Pons (tissue), 1 donor: ENCODE measurements at places on chromosomes 11 and 22.

GRCh38 chr11:57001674-57002401, 13.1 kb downstream of the OR5AK2 start:
- DNase-seq, result no peak

DNA sequence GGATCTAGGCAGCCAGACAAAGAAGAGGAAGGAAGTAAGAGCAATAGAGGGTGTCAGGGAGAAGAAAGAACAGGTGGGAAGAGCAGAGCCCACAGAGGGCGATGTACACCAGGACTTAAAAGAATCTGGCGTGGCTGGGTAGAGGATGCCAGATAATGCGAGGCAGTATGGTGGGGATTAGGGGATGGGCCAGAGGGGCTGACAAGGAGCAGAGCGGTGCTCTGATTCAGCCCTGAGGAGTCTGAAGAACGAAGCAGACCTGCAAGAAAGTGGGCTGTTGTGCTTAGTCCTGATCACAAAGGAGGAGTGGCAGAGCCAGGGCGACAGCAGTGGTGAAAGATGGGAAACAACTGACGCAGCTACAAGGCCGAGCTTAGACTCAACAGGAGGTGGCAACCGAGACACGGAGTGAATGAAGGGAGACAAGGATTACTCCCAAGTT, 163.7 kb downstream of the LARGE1 start:
- no peak for DNase-seq

- DNase-seq, result no peak
Measured at GRCh38 chr11:16392616-16393015, 36.3 kb upstream of the SOX6 start.

GRCh38 chr11:64851831-64852351, 7.4 kb upstream of the CDC42BPG start:
- no peak for DNase-seq

DNA sequence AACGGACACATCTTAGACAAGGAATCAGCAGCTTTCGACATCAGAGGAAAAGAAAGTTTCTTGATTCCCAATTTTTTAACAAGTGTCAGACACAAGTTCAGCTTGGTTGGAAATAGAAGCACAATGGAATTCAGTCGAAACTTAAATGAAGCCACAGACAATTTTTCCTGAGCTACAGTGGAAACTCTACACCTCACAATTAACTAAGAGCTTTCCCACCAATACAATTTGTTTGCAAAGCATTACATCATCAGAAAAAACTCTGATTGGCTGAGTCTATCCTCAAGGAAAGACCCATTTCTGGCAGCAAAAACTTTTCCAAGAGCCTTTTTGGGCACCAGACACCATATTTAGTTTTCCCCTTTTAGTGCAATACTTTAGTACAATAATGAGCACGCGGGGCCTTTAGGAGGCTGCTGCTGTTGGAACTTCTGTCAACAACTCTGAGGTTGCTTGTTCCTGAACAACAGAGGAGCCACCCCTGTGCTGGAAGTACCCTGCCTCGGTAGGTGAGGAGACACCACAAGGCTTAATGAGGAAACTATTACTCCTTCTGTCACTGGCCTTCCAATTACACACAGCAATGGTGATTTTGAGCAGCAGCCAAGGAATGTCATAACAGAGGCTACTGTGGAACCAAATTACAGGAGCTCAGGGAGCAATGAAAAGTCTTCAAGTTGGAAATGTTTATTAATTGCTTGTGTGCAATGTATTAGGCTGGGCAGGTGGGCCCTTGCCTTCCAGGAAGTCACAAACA, 61.9 kb upstream of the BARX2 start:
- DNase-seq, result no peak

DNA sequence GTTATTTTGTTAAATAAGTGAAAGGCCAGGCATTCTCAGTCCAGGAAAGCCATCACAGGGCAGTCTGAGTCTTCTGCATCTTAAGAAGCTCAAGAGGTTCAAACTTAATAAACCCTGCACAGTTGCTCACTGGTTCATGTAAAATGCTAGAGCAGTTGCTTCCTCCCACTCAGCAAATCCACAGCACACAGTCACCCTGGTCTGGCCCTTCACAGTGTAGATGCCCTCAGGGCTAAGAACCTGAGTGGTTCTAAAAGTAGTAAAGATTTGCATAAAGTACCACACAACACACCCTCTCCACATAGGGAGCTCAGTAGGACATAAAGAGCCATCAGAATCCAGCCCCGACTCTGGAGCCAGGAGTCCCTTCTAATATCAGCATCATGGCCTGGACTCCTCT, 58.7 kb downstream of the ZNF280B start:
- DNase-seq, result no peak

GRCh38 chr11:60235321-60235720, 7.6 kb downstream of the MS4A4E start:
- no peak for DNase-seq
